ENCODE measurements at places on chromosomes 2 and 18.

DNA sequence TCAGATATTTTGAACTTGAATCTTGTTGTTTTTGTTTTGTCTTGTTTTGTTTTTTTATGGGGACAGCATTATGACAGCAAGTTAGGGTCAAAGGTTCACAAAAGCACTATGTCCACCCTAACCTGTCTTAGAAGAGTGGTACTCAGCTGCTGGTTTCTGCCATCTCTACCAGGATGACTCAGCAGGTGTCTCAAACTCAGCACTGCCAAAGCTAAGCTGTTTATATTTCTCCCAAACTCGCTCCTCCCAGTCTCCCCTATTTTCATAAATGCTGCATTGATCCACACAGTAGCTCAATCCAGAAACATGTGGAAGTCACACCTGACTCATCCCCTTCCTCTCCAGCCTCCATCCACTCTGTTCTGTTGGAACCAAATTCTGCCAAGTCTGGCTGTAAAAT is 134.9 kb downstream of the ZBTB7C start:
- no peak for DNase-seq

- no peak for DNase-seq
Observed at GRCh38 chr18:70151614-70152013, 53.9 kb downstream of the RTTN start.

GRCh38 chr2:43226558-43226954 is at the start of gene ZFP36L2:
Gene ZFP36L2 (minus strand): TSS chr2:43226606. CDS start chr2:43226315, 291 bp downstream.
- DNase-seq = peak; percentile 94

- DNase-seq = no peak
Observed at GRCh38 chr18:39441648-39442047, 1876.0 kb upstream of the CELF4 start.

- no peak for DNase-seq
Observed at GRCh38 chr18:59143441-59143840, 3.8 kb downstream of the SEC11C start.

GRCh38 chr18:78769502-78770105 is 210.0 kb upstream of the SALL3 start:
- no peak for DNase-seq

GRCh38 chr2:149544692-149545091 is 42.9 kb downstream of the MMADHC start:
- DNase-seq = no peak

GRCh38 chr2:6423944-6424343 is 441.8 kb downstream of the CMPK2 start:
- no peak for DNase-seq

GRCh38 chr2:128777196-128778035 is 458.7 kb upstream of the HS6ST1 start:
- DNase-seq = no peak

DNA sequence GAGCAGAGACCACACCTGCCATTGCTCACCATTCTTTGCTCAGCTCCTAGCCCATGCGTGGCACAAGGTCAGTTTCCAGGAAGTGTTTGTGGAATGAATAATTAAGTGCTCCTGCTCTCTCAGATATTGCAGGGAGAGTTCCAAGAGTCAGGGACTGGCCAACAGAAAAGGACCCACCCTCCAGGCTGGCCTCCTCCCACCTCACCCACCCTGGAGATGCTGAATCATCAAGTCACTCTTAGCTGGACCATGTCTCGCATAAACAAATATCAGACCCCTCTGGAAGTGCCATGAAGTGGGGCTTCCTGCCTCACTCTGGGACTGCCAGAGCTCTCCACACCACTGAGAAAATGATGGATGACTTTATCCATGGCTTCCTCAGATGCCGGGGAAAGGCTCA is 256.0 kb downstream of the TNS1 start:
- DNase-seq = no peak

DNA sequence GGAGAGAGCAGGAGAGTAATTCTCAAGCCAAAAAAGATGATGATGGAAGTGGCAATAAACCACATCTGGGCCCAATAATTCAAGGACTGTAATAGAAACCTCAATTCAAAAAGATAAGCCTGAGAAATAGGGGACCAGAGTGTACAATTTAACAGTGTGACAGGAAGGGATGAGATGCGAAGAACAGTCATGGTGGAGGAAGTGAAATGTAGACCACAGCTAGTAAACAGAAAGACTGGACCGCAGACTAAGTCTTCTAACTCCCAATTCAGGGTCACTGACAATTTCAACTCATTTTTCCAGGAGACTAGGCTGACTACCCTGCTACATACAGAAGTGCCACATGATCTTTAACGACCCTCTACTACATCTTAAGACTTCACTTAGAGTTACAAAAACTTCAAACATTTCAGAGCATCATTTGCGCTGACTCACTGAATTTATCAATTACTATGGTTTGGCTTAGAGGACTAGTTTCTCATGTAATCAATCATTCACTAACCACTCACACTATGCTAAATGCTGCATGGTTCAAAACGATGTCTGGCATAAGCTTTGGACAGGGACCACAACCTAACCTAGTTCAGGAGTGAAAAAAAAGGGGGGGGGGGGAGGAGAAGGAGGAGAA is 9.0 kb downstream of the CUL3 start:
- no peak for DNase-seq

- peak; percentile 65 for DNase-seq
Observed at GRCh38 chr2:199738727-199739412, 112.1 kb downstream of the FTCDNL1 start.

GRCh38 chr2:222978850-222979249 is 73.1 kb upstream of the KCNE4 start:
- DNase-seq = no peak

DNA sequence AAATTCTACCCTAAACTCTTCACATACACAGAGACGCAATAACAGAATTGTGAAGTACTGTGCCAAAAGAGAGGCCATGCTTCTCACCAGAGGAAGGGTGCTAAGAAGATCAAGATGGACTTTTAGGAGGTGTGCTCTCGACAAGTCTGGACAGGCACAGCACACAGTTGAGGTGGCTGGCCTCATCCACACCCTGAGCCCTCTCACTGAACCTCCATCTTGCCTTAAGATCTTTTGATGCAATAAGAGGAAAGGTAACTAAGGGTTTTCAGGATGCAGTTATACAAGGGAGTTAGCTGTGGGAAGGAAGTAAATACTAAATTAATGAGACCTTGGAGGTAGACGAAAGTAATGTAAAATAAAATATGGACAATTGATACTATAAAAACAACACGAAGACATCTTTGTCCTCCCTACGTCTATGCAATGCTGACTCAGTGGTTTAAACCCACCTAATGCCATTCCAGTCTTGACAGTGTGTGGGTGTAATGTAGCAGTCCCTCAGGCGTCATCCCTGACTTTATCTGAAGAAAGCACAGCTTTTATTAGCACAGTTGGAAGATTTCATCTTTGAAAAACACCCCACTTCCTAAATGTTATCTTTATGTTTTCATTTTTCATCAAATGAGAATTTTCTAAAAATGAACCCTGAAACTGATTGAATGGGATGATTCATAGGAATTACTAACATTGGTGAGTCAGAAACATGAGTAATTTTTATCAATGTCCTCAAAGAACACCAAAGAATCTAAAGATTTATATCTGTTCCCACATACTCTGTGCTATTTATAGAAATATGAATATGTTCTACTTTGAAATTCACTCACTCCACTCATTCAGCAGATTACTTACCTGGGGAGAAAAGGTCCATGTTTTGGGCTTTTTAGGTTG is 34.0 kb upstream of the MALL start:
- no peak for DNase-seq

DNA sequence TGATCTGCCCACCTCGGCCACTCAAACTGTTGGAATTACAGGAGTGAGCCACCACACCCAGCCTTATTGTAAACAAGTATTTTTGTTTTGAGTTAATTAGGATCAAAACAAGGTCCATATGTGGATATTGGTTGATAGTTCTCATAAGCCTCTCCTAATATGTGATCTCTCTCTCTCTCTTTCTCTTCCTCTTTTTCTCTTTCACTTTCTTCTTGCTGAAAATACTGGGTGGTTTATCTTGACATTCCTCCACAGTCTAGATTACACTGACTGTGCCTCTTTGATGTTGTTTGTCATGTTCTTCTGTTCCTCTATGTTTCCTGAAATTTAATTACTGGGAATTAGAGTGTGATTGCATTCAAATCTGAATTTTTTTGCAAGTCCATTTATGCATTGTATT is 547.5 kb upstream of the NRXN1 start:
- DNase-seq = no peak

DNA sequence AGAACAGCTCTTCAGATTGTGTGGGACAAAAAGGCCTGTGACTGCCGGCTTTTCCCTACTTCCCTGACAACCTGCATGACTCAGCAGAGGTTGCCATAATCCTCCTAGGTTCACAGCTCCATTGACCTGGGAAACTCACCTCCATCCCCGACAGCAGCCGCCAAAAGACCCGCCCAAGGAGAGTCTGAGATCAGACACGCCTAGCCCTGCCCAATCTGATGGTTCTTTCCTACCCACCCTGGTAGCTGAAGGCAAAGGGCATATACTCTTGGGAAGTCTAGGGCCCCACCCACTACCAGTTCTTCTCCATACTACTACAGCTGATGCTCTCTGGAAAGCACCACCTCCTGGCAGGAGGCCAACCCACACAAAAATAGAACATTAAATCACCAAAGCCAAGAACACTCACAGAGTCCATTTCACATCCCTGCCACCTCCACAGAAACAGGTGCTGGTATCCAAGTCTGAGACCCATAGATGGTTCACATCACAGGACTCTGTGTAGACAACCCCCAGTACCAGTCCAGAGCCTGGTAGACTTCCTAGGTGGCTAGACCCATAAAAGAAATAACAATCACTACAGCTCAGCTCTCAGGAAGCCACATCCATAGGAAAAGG is 140.6 kb downstream of the NETO1 start:
- DNase-seq = no peak

DNA sequence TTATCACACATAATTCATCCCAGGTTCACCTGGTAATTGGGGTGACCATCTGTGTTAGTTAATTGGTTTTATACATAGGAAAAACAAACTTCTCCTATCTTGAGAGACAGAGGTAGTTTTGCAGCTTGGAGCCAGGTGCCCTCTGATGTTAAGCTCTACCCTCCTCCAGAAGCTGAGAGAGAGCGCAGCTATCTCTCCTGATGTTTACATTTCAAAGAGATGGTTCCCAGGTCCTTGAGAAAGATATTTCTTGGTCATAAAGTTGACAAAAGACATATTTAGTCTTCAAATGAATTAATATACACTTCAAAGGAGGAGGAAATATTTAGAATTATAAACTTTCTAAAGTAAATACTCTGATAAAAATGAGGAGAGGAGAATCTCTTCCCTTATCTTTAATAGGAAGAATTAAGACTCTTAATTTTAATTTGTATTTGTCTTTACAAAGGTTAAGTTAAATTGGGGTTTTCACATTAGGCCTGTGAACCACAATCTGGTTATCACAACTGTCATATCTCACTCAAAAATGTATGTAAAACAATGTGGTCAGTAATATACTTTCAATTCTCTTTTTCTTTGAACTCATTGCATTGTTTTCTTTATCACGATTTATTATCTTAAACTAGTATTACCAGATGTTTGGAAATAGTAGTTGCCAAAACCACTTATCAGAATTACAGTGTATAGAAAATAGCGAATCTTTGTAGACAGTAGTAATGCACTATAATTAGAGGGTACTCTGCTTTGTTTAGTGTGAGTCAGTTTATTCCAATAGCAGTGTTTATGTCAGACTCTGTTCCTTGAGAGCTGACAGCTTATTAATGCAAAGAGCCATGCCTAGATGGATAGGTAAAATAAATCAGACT is 26.8 kb downstream of the SERPINB4 start:
- no peak for DNase-seq

GRCh38 chr2:241851325-241852115 is 7.2 kb downstream of the PDCD1 start:
- DNase-seq = no peak

DNA sequence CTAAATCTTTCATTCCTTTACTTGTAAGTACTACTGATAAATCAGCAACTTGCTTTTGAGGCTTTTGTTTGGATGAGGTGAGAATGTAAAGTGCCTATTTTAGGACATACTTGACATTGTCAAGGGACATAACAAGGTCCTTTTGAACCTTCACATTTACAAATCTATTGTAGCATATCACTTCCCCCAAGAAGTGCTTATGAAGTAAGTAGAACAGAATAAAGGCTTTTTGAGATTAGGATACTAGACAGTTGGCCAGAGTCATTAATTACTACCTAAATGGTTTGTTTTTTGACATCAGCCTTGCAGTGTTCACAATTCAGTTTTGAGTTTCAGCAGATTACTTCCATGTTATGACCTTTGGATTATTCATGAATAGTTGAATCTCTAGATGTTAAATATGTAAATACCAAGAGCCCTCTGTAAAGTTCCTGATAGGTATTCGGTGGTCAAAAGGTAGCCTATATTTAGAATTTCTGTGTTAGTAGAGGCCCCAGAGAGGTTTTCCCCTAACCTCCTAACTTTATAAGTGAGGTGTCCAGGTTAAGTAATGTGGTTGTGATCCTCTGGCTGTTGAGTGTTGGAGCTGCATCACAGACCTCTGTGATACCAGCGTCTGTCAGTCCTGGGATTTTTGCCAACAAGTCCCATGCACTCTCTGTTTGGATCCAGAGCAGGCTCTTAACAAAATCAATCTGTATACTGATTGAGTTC is 67.2 kb downstream of the LCLAT1 start:
- DNase-seq = no peak

GRCh38 chr18:69934601-69935265 is 12.9 kb downstream of the CD226 start:
- DNase-seq = no peak

GRCh38 chr2:28356095-28356911 is 36.4 kb upstream of the FOSL2 start:
- no peak for DNase-seq

GRCh38 chr2:217935235-217935879 is 67.4 kb downstream of the TNS1 start:
- DNase-seq = no peak

DNA sequence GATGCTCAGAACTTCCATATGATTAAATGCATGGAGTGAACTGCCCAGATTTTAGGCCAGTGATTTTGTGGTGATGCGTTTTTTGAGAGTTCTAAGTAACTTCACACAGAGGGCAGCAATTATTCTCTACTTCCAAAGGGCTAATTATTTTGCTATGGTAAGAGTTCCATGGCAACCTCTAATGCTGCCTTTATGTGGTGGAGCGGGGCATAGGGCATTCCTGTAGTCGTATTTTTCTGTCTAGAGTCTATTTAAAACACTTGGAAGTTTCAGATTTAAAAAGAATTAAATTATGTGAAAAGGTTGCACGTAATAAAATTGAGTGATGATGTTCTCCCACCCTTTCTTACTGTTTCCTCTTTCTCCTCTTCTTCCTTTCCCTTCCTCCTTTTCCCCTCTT is 63.9 kb upstream of the EML6 start:
- no peak for DNase-seq

All from NCI-H460 (cell line).